ENCODE measurements at places on chromosomes 16 and 17.

DNA sequence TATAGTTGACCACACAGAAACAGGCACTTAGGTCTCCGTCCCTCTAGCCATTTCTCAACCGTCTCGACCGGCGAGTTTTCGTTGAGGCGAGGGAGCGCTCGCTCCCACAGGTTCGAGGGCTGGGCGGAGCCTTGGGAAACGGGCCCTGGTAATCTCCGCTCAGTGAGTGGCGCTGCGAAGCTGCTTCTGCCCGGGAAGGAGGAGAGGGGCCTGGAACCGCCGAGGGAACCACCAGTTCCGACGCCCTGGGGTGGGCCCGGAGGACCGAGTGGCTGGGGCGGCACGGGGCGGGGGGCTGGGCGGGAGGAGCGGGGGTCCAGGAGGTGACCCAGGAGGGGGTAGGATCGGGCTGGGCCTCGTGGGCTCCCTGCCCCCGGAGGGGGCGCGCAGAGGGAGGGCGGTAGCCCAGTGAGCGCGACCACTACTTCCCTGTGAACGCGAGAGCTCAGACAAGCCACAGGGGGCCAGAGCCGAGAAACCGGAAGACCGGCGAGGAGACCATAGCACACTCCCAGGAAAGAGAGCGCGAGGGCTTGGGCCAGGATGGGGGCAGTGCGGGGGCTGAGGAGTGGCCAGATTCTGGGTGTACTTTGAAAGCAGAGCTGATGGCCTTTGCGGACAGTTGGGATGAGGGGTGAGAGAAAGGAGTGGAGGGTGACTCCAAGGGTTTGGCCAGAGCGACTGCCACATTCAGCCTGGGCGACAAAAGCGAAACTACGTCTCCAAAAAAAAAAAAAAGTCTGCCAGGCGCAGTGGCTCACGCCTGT is 29.9 kb upstream of the ARL4D start:
- no peak for DNase-seq

DNA sequence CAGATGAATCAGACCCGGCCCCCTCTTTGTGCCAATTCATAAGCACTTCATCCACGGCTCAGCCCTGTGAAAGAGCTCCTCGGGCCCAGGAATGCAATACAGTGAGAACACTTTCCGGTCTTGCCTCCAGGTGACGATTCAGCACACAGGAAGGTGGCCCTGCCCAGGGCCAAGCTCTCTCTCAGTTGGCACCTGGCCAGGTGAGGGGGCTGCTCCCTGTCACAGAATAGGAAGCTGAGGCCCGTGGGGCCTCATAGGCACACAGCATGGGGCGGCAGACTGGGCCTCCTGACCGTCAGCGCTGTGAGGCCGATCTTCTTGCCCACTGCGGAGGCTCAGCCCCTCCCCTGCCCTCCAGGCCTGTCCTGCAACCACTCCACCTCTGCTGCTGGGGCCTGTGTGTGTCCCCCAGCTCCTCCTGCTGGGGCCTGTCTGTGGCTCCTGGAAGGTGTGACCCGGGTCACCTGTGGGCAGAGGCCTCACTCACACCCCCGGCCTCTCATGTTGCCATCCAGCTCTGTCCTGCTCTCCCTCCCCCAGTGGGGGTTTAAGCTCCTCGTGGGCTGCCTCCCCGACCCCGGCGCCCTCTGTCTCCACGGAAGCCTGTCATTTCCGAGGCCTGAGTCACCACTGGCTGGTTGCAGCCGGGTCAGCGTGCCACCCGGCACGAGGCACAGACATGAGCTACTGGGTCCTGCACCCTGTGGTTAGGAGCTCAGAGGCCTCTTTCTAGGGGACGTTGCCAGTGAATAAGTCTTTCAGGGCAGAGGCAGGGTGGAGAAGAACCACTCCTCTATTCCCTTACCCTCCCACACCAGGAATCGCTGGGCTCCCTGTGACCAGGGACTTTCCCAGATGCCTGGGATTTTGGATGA is 114.4 kb downstream of the SEC14L1 start:
- no peak for DNase-seq

GRCh38 chr16:4475880-4476788 is at the start of gene HMOX2:
TSS of gene HMOX2 (plus strand) at chr16:4476398. CDS start at chr16:4505525, 29,127 bp downstream.
- DNase-seq = no peak

GRCh38 chr16:791131-791530 is 2.7 kb downstream of the CHTF18 start:
- DNase-seq = no peak

DNA sequence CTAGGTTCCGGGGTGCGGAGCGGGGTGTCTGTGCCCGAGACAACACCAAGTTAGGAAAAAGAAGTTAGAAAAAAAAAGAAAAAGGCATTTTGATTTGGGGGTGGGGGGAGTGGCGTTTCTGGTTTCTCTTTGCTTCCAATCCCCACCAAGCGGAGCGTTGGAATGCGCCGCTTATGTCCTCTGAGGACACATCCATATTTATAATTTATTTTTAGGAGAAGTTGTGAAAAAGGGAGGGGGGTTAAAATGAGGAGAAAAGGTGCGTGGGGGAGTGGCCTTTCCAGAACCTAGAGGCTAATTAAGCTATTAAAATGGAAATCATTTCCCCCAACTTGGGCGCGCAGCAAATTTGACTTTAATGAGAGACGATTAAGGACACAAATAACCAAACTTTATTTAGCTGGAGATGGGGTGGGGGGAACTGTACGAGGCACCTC is 232.1 kb downstream of the MRTFB start:
- DNase-seq = no peak

- DNase-seq = no peak
Measured at GRCh38 chr17:79932451-79933306, 93.4 kb upstream of the CBX4 start.

DNA sequence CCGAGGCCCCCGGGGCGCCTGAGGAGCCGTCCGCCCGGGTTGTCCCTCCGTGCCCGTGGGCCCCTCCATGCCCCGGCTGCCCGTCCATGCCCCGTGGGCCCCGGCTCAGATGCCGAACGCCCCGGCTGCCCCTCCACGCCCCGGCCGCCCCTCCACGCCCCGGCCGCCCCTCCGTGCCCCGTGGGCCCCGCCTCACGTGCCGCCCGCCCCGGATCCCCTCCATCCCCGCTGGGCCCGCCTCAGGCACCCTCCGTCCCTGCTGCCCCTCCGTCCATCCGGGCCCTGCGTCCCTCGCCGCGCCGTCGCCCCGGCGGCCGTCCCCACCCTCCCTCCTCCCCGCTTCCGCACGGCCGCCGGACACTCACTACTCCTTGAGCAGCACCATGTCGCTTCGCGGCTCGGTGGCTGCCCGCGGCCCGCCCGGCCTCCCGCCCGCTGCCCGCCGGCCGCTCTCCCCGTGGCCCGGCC is 382 bp downstream of the PITPNA start:
- no peak for DNase-seq

GRCh38 chr17:75652934-75653549 is 13.9 kb downstream of the RECQL5 start:
- DNase-seq = no peak

DNA sequence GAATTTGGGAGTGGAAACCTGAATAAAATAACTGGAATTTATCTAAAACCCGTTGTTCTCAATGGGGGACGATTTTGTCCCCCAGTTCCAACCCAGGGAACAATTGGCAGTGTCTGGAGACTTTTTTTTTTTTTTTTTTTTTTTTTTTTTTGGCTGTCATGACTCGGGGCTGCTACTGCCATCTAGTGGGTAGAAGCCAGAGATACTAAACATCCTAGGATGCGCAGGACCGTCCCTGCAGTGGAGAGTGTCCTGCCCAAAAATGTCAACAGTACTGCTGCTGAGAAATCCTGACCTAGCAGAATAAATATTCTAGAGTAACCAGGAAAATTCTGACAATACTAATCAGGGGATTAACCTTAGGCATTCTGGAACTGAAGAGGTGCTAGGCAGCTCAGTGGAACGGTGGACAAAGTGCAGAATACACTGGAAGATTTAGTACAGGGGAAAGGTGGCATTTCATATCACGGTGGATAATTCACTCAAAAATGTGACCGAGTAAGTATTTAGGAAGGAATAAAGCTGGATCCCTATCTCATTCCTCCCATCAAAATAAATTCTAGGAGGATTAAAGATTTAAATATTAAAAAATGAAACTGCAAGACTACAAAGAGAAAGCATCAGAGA is 107.6 kb downstream of the SPECC1 start:
- DNase-seq = no peak

DNA sequence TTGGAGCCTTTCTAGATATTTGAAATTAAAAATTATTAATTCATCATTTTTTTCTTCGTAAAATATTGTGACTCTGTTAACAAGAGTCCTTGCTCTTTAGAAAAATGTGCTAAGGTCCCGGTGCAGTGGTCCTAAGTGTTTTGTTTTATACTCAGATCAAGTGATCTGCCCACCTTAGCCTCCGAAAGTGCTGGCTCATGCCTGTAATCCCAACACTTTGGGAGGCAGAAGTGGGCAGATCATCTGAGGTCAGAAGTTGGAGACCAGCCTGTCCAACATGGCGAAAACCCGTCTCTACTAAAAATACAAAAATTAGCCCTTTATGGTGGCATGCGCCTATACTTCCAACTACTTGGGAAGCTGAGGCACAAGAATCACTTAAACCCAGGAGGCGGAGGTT is 82.6 kb upstream of the LGALS9 start:
- DNase-seq = no peak

DNA sequence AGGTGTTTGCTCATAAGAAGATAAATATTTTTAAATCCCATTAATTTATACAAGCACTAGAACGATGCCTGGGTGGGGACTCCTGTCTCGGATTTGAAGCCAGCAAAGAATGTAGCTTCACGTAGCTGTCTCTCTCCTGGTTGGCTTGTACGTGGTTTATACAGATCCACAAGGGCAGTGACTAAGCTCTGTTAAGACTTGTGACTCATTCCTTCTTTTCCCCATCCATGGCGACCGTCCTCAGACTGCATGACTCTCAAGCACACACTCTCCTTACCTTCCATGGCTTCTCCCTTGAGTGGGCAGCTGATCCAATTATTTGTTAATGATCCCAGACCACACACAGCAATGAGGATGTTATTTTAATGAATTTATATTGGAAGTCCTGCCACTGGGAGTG is 679.7 kb upstream of the SOX9 start:
- peak; percentile 80 for DNase-seq

- DNase-seq = no peak
Measured at GRCh38 chr17:27756467-27757371, 43.6 kb downstream of the NOS2 start.

DNA sequence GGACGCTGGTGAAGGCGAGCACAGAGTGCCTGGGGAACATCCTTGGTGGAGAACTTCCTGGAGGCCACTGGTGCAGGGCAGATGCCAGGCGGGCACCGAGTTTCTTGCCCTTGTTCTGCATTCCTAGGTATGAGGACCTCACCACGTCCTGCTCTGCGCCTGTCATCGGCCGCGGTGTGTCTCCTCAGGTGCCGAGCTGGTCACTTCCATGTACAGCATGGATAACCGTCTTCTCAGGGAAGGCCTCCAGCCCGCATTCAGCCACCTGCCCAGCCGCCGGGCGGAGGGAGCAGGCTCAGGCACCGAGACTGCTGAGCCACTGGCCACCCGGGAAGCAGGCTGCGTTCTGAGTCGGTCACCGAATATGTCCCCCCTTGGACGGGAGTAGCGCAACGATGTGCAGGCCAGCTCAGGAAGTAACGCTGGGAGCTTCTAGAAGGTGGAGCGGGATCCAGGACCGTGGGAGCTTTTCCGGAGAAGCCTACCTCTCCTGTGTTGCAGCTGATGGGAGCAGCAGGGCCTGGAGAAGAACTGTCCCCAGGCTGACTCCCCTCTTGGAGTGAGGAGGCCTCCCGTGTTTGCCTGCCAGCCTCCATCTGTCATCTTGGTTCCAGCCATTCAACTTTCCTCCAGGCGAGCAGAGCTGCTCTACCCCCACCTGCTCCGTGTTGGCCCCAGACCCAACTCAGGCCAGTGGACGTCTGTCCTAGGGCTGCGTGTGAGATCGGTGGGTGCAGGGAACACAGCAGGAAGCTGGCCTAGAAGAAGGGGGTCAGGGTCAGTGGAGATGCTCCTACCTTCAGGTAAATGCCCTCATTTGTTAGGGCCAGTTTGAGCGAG is 2.1 kb upstream of the BAIAP2 start:
- DNase-seq = no peak

- no peak for DNase-seq
Measured at GRCh38 chr17:37827905-37828650, 83.2 kb upstream of the HNF1B start.

DNA sequence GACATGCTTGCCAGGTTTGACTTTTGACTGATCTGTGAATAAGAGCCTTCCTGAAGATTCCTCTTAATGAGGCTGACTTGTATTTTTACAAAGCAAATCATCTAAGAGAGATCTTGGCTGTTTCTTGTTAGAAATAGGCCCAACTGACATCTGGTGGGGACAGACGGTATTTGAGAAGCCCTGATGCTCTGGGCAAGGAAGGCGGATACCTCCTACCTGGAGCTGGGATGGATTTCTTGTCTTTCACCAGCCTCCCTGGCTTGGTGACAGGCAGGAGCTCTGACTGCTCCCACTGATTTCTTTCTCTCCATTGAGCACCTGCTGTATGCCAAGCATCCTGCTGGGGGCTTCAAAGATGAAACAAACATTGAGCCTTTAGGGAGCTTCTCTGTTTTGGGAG is 40.4 kb downstream of the AKAP1 start:
- no peak for DNase-seq

GRCh38 chr17:34567691-34568465 is 11.5 kb upstream of the TMEM132E start:
- DNase-seq = no peak

DNA sequence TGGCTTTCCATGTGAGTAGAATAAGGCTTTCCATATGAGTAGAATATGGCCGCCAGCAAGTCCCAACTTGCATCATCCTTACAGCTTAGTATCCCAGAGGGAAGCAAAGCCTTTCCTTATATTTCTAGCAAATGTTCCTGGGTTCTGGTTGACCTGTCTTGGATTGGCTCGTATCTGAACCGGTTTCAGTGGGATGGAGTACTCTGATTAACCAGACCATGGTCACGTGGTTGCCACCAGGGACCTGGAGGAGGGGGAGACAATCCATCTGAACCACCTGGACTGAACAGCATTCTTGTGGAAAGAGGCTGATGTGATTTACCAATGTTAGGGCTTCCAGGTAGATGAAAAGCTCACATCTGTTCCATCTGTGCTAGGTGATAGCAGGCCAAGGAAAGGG is 89.0 kb downstream of the SHISA6 start:
- no peak for DNase-seq

- DNase-seq = no peak
Measured at GRCh38 chr17:30894236-30894635, 11.8 kb downstream of the TEFM start.

GRCh38 chr17:74682028-74682427 is 30.7 kb downstream of the CD300LF start:
- no peak for DNase-seq

- DNase-seq = no peak
Measured at GRCh38 chr16:9597967-9598730, 506.7 kb downstream of the HAPSTR1 start.

- no peak for DNase-seq
Measured at GRCh38 chr17:74922172-74922571, 883 bp downstream of the USH1G start.

DNA sequence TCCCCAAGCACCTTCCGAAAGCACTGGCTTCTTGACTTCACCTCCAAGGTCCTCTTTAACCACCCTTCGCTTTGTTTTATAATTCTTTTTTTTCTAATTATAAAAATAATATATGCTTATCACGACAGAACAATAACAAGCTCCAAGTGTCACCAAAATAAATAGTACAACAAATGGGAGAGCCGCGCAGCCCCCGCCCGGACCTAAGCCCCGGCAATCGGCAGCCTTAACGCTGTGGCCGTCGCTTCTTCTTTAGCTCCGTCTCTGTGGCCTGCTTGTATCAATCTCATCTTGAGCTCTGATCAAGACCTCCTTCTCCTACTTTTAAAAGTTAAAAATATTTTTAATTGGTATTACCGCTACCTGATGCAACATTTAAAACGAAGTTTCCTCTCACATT is 42.7 kb downstream of the CYB5D2 start:
- DNase-seq = no peak

GRCh38 chr17:50793007-50793406 is 25.7 kb upstream of the ANKRD40CL start:
- no peak for DNase-seq

- no peak for DNase-seq
Measured at GRCh38 chr17:60604686-60605334, 4.8 kb downstream of the PPM1D start.
